CD4-positive, alpha-beta T cell treated with Interleukin-6 at 100 ng/mL for 8 hours (primary cell): ENCODE measurements at places on chromosomes 6 and 20.

DNA sequence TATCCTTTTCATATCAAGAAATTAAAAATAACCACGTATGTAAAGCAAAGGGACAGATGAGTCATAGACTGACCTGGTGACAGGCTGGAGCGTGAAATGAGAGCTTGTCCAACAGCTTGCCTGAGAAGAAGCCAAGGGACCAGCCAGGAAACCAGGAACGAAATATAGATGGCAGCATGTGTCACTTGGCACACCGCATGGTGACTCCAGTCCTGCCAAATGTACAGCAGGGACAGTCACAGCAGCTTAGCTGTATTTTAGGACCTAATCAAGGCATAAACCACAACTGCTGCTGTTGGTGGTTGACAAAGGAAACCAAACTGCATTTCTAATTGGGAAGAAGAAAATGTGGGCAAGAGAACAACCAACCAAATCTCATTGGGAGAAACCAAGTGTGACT lies 755.0 kb downstream of the TFAP2A start:
- DNase-seq, result no peak

DNA sequence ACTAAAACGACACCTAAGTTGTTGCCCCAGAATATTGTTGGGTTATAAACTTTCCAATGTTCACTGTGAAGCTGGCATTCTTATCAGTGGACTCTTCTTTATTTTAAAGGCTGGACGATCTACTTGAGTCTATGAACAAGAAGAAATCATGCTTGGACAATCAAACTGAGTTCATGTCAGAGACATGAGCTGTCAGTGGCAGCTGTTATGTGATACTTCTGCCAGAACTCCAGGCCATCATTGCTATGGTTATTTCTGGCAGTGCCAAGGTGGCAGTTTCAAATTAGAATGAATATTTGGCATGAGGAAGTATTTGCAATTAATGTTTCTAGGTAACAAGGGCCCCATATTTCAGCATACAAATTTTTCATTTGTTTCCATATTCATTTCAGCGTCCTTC lies 417.3 kb downstream of the LMBRD1 start:
- no peak for DNase-seq

DNA sequence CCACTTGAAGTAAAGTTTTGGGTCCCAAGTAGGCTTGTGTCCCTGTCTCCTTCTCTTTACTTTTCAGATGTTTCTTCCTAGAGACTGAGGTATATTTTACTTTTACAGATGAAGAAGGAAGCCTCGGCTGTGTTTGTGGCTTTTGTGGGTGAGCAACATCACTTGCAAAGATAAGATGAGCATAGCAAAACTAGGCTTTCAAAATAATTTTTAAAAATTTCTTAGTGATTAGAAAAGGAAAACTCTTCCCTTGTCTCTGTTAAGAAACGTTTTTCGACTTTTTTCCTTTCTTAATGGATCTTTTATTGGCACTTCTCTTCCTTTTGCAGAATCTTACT lies 7.6 kb downstream of the PTPN1 start:
- peak; percentile 26 for DNase-seq

GRCh38 chr6:157281570-157281969 lies 41.7 kb downstream of the TMEM242 start:
- no peak for DNase-seq

- DNase-seq, result peak; percentile 36
Observed at GRCh38 chr20:32189691-32190615, 17.6 kb downstream of the PLAGL2 start.

- no peak for DNase-seq
Observed at GRCh38 chr20:58677079-58677604, 15.5 kb upstream of the NPEPL1 start.

DNA sequence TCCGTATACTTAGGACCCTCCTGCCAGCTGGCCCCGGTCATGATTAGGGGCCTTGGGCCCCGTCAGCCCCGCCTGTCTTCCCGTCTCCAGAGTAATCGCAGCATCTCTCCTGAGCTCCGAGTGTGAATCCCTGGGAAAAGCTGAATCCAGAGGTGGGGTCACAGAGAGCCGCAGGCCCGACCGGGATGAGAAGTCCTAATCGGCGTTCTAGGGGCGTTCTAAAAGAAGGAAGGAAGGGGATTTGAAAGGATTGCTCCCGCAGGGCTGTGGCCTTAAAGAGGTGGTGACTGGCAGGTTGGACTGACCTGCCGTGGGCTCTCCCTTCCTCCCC lies 371 bp downstream of the HMGN4 start:
- DNase-seq, result no peak

DNA sequence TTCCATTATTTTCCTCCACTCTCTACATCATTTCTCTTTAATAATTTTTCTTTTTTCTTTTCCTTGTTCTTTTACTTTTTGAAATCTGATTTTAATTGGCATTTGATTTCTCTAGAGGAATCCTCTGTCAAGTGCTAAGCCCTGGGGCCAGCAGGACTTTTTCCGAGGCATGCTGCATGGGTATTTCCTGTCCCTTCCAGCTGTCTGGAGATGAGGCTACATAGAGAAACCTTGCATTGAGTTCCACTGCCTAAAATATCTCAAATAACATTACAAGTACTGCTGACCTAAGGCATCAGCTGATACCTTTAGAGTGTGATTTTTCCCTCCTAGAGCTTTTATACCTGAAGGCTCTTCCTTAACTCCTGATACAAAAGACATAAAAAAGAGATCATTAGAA lies 6.2 kb downstream of the RNF217 start:
- DNase-seq, result no peak

DNA sequence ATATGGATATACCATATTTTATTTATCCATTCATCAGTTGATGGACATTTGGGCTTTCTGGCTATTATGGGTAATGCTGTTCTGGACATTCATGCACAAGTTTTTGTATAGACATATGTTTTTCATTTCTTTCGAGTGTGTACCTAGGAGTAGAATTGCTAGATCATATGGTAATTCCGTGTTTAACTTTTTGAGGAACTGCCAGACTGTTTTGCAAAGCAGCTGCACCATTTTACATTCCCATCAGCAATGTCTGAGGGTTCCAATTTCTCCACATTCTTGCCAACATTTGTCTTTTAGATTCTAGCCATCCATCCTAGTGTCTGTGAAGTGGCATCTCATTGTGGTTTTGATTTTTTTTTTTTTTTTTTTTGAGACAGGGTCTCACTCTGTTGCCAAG lies 20.8 kb downstream of the SRC start:
- DNase-seq, result no peak

GRCh38 chr20:23628402-23629016 lies 9.2 kb downstream of the CST3 start:
- DNase-seq, result no peak

DNA sequence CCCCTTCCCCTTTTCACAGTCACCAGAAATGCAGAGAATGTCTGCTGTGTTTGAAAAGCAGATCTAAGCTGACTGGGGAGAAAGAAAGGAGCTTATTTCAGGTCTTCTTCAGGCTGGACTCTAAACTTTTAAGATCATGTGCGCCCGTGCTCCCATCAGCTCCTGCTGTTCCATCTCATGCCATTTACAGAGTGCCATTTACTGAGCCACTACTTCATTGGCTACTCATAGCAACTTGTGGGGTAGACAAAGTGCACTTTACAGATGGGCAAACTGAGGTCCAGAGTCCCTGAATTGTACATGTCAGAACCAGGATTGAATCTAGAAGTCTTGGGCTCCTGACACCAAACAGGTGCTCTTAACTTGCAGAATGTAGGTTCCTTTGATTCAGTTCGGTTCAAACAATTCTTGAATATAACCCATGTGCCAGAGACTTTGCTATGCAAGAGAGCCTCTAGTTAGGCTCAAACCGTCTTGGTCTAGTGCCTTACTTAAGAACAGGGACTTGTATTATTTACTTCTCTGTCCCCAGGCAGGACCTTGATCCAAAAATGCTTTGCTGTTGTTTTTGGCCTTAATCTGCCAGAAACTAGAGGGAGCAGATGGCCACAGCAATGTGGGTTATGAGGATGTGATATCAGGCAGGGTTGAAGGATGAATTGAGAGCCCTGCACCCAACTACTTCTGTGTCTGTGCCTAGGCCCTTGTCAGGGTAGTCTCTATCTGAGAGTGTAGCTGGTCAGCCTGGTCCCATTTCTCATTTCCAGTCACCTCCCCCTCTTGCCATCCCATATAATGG lies 56.4 kb downstream of the RALY start:
- DNase-seq, result no peak

GRCh38 chr20:44501448-44501847 lies 20.4 kb downstream of the SERINC3 start:
- DNase-seq, result no peak

- no peak for DNase-seq
Observed at GRCh38 chr20:36532388-36532787, 8.9 kb upstream of the MYL9 start.

- no peak for DNase-seq
Observed at GRCh38 chr20:37885593-37886503, 17.1 kb upstream of the VSTM2L start.

DNA sequence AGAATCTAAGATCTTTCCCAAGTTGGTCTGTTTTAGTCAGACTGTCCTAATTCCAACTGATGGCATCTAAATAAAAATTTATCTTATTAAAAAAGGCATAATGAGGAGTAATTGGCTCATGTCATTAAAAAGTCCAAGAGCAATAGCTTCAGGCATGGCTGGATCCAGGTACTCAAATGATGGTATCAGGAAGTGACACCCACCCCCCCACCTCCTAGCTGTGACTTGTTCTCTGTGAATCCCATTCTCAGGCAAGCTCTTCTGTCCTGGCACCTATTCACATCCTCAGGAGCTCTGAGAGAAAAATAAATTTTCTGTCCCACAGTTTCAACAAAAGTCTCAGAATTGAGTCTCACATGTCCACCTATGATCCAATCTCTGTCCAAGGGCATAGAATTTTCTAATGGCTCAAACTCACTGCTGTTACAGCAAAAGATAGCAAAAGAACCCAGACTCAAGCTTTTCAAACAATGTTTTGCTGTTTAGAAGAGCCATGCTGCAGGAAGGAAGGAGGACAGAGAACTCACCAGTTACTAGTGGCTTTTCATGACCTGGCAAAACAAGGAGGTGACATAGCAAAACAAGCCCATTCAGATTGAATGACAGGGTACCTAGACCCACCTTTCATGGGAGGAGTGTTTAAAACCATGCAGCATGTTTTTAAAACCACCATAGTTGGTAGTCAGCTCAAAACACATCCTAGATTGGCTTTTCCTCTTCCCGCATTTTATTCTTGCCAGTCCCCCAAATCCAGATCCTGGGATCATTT lies 496.1 kb downstream of the PREX1 start:
- no peak for DNase-seq

DNA sequence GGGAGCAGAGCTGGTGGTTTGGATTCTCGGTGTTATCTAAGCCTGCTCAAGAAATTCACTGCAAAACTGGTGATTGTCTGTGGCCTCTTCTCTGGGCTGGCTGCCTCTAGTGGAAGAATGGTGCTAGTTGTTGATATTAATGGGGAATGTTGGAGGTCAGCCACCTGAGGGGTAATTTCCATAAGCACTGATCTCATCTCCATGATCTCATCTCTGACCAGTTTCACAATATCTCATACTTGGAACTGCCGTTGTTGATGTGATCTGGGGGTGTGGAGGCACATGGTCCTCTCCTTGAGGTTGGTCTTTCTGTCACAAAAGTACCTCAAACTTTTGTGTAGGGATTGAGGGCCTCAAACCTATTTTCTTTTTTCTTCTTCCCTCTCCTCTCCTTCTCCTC lies 102.6 kb downstream of the CD109 start:
- DNase-seq, result no peak

DNA sequence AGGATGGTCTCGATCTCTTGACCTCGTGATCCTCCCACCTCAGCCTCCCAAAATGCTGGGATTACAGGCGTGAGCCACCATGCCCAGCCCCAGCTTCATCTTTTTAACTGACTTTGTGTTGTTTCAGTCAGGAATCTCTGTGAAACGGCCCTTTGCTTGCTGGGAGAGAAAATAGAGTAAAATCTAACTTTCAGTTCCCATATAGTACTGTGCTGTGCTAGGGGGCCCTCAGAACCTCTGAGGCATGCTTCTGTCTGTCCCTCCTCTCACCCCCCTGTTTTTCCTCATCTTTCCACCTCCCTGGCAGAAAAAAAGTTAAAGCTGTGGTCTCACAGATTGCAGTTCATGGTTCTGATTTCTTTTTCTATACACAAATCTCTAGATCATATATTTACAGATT lies 48.4 kb downstream of the LRP11 start:
- no peak for DNase-seq

DNA sequence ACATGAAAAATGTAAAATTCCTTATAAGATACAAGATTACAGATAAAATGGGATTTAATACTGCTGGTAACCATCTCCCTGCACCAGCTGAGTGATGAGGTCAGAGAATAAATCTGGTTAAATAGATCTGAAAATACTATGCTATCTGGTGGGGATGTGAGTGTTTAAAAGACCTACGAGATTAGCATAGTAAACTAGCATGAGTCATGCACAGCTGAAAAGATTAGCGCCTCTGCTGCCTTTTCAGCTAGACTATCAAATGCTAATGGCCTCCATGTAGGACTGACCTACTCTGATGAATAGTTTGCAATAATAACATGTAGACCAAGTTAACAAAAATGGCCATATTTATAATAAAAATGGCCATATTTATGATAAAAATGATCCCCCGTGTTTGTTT lies 553.3 kb downstream of the C6orf118 start:
- no peak for DNase-seq

DNA sequence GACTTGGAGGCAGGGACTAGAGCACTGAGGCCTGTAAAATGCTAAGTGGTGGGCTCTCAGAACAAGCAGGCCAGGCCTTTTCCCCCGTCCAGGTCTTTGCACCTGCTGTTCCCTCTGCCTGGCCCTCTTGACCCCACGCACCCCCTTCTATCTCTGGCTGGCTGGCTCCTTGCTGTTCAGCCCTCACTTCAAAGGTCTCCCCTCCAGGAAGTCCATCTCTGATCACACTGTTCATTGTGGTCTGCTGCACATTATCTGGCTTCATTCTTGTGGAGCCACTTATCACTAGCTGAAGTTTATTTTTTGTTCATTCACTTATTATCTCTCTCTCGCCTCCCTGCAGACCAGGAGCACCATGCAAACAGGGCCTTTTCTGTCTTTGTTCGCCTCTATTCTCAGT lies 24.5 kb downstream of the SLC13A3 start:
- DNase-seq, result no peak

- DNase-seq, result no peak
Observed at GRCh38 chr20:17612992-17613327, 43.1 kb downstream of the DSTN start.

- DNase-seq, result no peak
Observed at GRCh38 chr6:17415321-17415720, 21.9 kb downstream of the CAP2 start.

DNA sequence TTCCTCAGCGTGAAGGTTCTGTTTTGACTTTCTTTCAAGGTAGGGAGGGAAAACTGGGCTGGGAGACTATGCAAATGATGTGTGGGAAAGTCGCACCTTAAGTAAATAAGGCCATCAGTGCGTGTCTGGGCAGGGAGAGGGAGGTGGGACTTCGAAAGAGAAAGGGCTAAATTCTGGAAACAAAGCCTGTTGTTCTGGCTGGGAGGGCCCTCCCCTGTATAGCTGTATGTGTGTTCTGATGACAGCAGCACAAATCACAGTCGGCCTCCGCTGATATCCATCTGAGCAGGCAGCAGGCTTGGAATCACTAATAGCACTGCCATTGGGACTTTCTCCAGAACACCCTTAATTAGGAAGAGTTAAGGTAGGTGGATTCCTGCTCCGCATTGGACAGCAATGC lies 19.2 kb downstream of the JAG1 start:
- DNase-seq, result no peak

GRCh38 chr20:23116311-23117089 lies 30.4 kb upstream of the CD93 start:
- DNase-seq, result no peak
